ENCODE measurements at places on chromosomes 16 and 17.

- DNase-seq: no peak
Observed at GRCh38 chr17:40912486-40913210, 24.8 kb downstream of the KRT23 start.

DNA sequence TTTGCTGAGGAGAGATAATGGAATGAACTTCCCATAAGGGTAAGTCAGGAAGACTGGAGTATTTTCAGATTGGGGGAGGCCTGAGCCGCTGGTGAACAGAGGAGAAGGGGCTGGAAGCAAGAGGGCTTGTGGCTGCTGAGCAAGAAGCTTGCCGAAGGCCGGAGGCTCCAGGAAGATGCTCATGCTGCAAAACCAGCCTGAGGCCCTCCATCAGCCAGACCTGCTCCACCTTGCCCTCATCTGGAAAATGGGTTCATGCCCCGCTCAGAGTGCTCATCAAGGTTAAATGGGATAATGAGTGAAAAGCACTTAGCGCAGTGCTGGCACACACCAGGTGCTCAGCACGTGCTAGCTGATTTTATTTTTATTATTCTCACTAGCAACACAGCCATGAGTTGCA, 5.5 kb upstream of the ASGR1 start:
- no peak for DNase-seq

DNA sequence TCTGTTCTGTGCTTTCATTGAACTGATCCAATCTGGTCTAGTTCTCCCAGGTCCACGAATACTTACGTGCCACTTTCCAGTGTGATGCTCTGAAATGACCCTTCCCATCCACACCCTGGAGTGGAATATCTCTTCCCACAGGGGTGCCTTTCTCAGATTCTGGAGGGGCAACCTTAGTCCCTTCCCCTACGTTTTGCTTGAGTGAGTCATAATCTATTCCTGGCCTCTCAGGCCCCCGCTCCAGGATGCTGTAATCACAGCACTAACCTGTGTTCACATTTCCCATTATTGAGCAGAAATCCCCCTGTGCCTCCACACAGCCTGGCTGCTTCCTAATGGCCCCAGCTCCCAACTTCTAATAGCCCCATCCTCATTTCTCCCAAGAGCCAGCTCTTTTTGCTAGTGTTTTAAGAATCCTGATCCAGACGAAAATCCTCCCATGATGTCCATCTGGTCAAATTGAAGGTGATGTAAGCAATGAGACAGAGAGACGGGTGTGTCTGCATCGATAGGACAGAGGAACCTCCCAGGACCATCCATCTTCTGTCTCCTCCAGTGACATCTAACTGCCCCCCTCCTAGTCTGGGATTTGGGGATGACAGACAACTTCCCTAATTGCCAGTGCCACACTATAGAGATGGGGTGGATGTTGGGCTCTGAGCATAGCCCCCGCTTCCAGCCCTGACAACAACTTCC, 164.0 kb upstream of the MAF start:
- DNase-seq: no peak

GRCh38 chr16:52068447-52069074, 478.4 kb downstream of the TOX3 start:
- DNase-seq: no peak

- no peak for DNase-seq
Observed at GRCh38 chr16:65532258-65532657, 410.4 kb upstream of the CDH11 start.

DNA sequence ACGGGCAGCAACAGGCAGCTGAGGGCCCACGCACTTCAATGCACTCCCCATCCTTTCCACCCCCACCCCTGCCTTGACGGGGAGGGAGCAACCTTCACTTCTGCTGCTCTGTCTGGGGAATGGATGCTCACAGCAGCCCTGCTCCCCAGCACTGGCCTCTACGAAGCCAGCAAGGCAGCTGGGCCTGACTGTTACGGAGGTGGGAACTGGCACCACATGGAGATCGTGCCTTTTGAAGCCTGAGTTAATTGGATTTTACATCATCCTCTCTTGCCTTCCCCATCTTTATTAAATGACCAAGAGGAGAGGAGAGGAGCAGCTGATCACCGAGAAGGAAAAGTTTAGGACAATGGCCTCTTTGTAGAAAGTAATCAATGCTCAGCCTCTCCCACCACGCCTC, 187.0 kb upstream of the RPL38 start:
- no peak for DNase-seq

GRCh38 chr17:82559566-82560251, 40.2 kb downstream of the FOXK2 start:
- DNase-seq: no peak

DNA sequence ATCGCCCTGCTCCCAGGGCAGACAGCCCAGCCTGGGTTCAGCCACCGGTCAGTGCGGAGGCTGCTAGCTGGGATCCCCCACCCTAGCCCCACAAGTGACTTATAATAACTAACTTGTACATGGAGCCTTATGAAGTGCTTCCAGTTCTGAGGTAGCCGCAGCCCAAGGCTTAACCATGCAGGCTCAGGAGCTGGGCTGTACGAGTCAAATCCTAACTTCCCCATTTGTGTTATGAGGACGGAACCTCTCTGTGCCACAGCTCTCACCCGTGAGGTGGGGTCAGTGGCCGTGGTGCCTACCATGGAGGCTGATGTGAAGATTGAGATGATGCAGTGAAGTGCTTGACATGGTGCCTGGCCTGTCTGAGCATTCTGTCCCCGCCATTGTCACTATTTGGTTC, 27.8 kb upstream of the GOSR2 start:
- DNase-seq: no peak

DNA sequence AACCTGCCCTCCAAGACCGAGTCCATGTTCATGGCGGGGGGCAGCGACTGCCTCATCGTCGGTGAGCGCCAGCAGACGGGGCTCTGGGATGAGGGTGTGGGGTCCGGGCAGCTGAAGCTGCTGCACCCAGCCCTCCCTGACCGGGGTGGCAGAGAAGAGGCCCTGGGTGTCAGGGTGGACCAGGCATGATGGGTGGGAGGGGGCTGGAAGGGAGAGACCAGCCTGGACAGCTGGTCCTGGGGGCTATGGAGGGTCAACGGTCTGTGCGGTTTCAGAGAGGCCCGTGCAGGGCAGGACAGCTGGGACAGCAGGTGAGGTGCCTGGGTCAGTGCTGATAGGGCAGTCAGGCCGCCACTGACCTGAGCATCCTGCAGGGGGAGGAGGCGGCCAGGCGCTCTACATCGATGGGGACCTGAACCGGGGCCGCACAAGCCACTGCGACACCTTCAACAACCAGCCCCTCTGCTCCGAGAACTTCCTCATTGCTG, 13.3 kb upstream of the ATP6V0C start:
- no peak for DNase-seq

DNA sequence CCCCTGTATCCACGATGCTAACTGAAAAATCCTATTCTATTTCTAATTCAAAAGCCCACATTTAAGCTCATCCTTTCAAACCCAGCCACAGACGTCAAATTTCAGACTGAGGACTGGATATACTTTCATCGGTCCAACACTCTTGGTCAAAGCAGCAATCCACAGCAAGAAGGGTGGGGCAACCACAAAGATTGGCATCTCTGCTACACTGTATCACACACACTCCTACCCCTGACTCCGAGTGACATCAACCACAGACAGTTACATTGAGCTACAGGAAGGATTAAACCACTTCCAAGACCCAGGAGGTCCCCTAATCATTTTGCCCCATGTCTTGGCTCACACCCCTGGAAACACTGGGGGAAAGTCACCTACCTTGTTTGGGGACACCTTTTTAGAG, 61.3 kb downstream of the GRIN2A start:
- no peak for DNase-seq

- DNase-seq: no peak
Observed at GRCh38 chr16:88072571-88073001, 121.4 kb downstream of the BANP start.

DNA sequence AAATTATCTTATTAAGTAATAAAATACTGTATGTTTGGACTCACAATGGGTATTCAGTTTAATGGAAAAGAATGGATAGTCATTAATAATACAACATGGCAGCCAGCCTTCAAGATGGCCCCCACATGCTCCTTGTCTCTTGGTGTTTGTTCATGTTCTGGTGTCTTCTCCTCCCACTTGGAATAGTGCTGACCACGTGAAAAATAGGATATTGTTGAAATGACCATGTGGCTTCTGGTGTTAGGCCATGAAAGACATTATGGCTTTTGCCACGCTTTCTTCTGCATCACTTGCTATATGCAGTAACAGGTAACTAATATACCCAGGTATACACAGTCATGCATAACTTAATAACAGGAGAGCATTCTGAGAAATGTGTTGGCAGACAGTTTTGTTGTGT, 341.0 kb downstream of the KCNJ2 start:
- DNase-seq: no peak

GRCh38 chr16:12096828-12097522, 120.4 kb downstream of the SNX29 start:
- no peak for DNase-seq

DNA sequence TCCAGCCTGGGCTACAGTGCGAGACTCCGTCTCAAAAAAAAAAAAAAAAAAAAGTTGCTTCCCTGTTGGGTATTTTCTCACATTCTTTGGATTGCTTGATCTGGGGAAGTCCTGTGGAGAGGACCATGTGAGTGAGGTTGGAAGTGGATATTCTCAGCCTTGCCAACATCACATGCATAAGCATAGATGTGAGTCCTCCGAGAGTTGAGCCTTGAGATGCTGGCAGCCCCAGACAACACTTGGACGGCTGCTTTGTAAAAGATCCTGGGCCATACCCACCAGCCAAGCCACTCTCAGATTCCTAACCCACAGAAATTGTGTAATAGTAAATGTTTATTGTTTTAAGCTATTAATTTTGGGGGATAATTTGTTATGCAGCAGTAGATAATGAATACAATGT, 1570.0 kb upstream of the GOT2 start:
- DNase-seq: no peak

DNA sequence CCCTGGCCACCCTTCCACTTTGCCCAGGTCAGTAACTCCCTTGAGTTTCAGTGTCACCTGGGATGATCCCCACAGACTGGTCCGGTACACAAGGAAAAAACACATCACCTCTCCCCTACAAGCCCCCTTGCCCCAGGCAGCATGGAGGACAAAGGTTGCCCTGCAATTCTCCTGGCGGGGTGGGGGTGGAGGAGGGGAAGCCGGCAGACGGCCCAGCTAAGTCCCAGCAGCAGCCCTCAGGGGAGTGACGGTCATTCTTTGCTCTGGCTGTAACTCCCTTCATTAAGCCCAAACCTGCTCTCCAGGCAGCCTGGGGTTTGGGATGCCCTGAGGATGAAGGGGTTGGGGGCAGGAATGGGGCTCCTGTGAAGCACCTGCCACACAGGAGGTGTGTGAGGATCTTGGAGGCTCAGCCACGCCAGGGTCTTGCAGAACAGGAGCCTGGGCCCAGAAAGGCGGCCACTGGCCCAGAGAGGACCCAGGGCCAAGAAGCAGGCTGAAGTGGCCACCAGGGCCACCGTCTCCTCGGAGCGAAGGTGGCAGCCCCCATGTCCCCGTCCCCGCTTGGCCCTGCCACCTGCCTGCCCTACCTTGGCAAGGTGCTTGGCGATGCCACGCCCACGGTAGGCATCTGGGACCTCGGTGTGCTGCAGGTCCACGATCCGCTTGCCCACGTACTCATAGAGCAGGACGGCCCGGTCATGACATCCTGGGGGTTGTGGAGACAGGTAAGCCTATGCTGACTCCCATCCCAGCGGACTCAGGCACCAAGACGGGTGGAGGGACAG, 9.5 kb downstream of the NATD1 start:
- DNase-seq: no peak

DNA sequence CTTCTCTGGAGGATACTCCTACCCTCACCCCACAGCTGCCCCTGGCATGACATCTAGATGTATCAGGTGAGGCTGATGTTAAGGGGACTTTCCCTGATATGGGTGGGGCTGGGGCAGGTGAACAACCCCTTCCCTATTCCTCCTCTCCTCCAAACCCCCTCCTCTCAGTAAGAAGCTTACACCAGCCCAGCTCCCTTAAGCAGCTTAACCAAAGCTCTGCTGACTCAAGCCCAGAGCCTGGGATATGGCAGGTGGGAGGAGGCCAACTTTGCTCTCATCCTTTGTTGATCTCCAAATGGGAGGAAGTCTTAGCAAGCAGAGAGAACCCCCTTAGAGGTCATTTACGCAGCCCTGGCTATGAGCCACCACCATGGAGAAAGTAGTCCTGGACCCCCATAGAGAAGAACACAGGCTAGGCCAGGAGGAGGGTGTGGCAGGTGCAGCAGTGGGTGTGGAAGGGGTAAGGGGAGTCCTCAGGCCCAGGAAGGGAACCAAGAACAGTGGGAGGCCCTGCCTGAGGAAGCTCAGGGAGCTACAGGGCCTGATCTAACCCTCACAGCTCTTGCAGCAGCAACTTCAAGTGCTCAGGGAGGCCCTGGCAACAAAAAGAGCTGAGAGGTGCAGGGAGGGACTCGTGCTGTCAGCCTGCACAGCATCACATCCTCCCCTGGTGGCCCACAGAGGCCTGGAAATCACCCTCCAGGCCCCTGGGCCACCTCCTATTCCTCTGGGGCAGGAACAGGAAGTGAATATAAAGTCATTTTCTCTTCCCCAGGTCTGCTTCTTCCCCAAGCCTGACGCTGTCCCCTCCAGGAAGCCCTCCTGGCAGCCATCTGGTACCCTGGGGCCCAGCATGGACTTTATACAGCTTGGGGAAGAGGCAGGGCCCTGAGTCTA, 2.9 kb downstream of the UNC119 start:
- peak; percentile 61 for DNase-seq

GRCh38 chr17:29140631-29141513, 39.3 kb downstream of the MYO18A start:
- peak; percentile 65 for DNase-seq

DNA sequence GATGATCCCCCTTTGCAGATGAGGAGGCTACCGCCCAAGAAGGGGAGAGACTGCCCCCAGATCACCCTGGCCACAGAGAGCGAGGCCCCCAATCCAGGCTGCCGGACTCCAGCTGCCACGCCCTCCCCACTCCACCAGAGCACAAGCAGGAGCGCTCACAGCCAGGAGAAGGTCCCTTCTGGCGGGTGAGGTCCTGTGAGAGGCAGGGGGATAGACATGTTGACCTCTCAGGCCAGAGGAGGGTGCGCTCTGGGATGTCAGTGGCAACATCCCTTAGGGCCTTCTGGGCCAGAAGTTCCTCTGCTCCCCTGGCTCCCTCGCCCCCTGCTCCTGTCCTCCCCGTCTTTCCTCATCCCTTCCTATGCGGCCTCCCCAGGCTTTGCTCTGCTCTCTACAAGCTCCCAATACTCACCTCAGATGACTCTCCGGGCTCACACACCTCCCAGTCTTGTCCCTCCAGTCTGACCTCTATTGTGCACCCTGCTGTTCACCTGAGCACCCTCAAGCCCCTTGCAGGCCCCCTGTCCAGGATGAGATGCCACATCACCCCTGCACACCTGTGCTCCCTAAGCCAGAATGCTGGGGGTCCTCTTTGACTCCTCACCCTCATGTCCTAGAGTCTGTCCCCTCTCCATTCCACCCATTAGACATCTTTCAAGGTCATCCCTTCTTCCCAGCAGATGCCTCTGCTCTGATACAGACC, 5.0 kb upstream of the NXPH3 start:
- no peak for DNase-seq

GRCh38 chr17:8893621-8894201, 26.2 kb upstream of the PIK3R6 start:
- no peak for DNase-seq

Measured in stimulated activated CD8-positive, alpha-beta memory T cell treated with anti-CD3 and anti-CD28 coated beads, Interleukin-4, amount 100 ng/mL, for 48 hours (primary cell).